ENCODE measurements at places on chromosomes 1 and 21.

- DNase-seq = no peak
These were observed 9.9 kb upstream of the GPR25 start for GRCh38 chr1:200862713-200863415.

- no peak for DNase-seq
These were observed 61.0 kb downstream of the MIER1 start for GRCh38 chr1:66985835-66986234.

GRCh38 chr21:39098696-39099200, 84.5 kb downstream of the PSMG1 start:
- DNase-seq = no peak

- DNase-seq = no peak
These were observed 111.8 kb upstream of the USH2A start for GRCh38 chr1:216535059-216535458.

- no peak for DNase-seq
These were observed 54.6 kb downstream of the LDLRAD2 start for GRCh38 chr1:21866707-21867043.

DNA sequence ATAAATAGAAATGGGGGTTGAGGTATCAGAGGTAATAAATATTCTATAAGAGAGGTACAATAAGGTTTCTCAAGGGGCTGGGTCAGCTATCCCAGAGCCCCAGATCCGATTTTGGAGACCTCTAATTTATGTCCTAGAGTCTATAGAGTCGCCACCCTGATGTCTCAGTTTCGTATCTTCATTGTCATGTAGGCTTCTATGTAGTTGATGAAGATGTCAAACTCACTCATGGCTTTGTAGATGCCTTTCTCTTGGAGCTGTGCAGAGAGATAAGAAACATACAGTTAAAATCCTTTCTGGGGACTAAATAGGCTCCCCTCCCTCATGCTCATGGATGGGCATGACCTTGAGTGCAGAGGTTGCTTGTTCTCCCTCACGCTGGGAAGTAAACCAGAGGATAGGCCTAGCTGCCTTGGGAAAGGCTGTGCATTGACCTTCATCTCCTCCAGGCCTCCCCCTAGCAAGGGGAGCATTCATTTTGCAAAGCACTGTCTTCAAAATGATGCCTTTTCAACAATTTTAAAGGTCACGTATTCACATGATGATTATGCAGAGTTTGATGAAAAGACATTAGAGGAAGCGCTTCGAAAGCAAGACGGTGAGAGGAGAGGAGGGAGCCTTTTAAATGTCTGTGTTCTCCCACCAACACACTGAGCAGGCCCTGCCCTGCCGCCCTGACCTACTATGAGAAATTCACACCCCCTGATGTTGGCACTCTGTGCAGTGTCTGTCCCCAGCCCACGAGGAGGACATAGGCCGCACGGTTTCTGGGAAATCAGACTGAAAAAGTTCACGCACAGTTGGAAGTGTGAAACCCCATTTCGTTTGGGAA, 1.9 kb upstream of the IL19 start:
- no peak for DNase-seq

DNA sequence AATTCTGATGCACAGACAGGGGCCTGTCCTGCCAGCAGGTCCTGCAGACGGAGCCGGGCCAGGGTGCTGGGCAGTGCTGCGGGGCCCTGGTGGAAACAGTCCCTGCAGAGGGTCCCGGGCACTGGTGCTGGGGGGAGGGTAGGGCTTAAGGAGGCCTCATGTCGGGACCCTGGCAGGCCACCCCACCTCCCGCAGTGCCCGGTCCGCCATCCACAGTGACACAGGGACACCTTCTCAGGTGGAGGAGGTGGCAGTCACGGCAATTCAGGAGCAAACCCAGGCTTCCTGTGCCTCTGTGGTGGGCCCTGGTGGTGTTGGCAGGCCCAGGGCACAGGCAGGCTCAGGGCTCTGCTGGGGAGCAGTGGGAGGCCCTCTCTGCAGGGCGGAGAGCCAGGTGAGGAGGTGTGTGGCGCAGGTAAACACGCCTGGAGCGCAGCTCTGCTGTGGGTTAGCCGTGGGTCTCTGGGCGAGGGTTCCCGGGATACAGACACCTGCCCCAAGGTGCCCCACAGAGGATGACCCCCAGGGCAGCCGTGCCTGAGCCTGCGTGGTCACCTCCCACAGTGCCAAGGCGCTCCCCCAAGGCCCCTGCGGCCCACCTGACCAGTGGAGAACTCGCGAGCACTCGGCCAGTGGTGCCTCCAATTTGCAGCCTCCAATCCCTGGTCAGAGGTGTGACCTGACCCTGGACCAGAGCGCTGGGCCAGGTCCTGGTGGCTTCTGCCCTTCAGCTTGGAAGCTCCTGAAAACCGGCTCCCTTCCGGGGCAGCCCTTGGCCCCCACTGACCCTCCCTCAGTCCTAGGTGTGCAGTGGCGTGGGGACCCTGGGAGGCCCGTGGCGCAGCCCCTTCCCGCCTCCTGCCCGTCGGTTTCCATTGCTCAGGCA, 19.2 kb downstream of the COL18A1 start:
- no peak for DNase-seq

DNA sequence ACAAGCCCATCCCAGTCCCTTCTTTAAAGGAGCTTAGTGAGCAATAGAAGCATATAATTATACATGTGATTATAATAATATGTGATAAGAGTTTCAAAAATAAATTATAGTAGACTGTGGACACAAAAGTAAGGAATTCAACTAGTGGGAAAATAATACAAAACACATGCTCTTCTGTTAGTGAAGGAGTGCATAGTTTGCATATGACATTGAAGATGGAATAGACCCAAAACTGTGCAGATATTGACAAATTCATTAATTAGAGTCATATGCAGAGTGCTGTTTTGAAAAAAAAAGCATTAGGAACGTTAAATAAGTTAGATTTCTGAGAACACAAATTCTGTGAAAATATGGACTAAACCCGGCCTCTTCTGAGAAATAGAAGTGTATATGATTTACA, 278.8 kb downstream of the ASTN1 start:
- DNase-seq = no peak

DNA sequence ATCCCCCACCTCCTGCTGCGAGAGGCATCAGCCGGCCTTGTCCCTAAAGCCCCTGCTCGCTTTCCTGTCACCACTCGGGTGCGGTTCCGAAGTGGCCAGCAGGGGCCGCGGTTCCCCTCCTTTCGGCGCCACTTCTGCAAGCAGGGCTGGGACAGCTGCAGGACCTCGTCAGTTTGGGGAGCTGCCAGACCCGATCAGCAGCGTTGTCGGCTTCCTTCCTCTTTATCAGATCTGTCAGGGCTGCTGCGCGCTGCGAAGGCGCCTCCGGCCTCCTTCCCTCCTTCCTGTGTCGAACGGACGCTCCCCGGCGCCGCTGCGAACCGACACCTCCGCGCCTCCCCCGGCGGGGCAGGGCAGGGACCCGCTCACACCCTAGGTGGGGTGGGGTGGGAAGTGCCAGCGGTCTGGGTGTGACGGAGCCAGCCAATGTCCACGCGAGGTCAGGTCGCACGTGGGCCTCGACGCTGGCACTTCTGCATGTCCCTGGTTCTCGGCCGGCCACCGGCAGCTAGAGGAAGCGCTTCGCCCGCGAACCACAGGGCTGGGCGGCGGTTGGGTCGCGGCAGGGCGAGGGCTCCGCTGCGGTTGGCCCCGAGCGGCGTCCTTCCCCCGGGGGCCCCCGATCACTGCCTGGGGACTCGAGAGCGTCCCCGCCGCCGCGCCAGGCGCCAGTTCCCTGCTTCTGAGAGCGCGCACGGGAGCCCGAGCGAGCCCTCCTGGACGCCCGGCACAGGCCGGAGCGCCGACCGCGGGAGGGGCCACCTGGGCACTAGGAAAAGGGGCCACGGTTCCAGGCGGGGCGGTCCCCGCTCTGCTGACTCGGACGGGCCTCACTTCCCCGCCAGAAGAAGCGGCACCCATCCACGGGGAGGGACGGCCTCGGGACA, 81.8 kb downstream of the RUNX3 start:
- DNase-seq = peak; percentile 97

DNA sequence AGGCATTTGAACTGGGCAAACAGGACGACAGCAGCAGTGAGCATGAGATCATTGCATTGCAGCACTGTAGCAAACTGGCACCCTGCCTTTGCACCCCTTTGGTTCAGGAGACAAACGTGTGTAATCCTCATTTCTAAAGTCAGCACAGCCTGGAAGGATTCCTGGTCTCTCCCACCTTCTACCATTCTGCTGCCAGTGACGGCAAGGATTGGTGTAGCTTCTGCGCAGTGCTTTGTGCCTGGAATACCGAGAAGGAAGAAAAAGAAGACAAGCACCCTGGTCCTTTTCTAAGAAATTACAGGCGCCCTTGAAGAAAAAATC, 805.3 kb downstream of the USP25 start:
- no peak for DNase-seq

Measured in mesendoderm (in vitro differentiated cells).